ENCODE measurements at places on chromosomes 5 and 9.

DNA sequence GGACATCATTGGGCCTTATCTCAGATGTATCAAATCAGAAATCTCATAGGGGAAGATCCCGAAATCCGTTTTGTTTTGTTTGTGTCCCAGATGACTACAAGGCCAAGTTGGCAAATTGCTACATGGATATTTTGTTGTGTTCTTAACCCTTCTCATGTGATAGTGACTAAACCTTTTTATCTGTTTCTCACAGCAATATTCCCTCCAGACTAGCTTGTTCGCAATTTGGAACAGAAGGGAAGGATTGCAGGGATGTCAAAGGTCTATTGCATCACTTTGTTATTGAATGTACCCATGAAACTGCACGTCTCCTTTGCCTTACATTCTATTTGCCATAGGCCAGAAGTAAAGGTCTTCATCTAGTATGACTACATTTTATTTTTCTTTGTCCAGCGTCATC, 453.9 kb downstream of the NFIB start:
- DNase-seq: no peak

DNA sequence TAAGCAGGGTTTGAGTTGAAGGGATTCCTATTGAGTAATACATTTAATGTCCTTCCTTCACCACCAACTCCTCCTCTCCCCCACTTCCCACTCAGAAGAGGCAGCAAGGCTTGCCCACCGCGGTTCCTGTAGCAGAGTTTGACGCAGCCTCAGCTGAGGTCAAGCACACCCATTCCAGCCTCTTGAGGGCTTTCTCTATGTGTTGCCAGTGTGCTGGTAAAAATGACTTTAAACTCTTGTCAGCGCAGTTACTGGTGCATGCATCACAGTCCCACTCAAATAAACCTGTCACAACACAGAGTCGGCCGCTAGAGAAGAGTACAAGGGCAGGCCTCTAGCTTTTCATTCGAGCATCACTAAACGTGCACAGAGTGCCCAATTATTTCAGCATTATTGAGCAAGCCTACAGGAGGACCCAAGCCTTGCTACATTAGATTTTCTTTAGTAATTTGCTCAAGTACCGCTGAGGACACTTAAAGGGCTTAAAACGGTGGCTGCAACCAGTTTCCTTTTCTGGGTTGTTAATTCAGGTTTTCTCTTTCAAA, 79.6 kb downstream of the TLE4 start:
- DNase-seq: no peak

DNA sequence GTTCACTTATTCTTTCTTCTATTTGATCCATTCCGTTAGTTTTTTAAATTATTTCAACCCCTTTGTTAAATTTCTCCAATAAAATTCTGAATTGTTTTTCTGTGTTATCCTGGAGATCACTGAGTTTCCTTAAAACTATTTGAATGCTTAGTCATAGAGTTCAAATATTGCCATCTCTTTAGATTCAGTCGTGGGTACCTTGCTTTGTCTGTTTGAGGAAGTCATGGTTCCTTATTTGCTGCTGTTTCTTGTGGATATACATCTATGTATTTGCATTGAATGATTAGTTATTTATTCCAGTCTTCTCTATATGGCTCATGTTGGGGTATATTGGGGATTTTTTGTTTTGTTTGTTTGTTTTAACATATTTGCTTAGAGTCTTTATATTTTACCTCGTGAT, 80.6 kb downstream of the HINT1 start:
- DNase-seq: no peak

DNA sequence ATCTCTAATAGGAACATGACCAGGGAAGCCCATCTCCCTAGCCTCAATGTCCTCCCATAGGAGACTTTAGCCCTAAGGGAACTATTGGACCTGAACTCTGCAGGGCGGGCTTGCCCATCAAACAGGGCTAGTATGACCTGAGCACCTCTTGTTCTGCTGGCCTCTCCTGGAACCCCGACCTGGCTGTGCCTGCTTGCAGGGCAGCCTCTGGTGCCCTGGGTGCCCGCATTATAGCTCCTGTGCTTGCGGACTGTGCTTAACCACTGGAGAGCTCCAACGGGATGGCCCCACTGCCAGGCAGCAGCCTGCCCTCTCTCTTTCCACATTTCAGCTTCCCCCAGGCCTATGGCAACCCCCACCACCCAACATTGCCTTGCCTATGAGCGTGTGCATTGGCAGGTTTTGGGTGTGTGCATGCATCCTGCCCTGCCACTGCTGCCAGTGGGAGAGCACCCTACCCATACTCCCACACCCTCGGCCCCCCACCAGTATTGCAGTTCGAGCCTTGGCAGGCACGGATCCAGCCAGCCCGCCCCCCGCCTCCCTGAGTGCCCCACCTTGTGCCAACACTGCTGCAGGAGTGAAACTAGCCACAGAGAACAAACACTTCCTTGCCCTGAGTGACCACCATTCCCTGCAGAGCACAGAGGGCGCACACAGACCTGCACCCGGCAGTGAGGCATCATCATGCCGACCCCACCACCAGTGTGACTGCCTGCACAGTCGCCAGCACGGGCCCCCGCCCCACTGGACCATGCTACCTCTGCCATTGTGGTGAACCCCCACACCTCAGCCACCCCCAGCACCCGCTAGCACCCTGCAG, 1123.8 kb upstream of the CDH6 start:
- DNase-seq: no peak

- no peak for DNase-seq
Observed at GRCh38 chr9:100619665-100620064, 41.8 kb downstream of the CAVIN4 start.

Data from Caki2 (cell line).